Islet precursor cell (in vitro differentiated cells): ENCODE measurements at places on chromosomes 13 and 19.

- no peak for DNase-seq
Observed at GRCh38 chr13:95902741-95903140, 150.5 kb downstream of the UGGT2 start.

GRCh38 chr13:57250472-57250871 is 83.5 kb downstream of the PRR20E start:
- DNase-seq = no peak

- DNase-seq = no peak
Observed at GRCh38 chr13:23934520-23934919, 37.2 kb upstream of the C1QTNF9B start.

- DNase-seq = no peak
Observed at GRCh38 chr19:49418511-49418910, 4.7 kb downstream of the PTH2 start.

GRCh38 chr13:93462151-93462550 is 235.5 kb downstream of the GPC6 start:
- DNase-seq = no peak

- no peak for DNase-seq
Observed at GRCh38 chr13:75938811-75939560, 302.9 kb downstream of the LMO7 start.

DNA sequence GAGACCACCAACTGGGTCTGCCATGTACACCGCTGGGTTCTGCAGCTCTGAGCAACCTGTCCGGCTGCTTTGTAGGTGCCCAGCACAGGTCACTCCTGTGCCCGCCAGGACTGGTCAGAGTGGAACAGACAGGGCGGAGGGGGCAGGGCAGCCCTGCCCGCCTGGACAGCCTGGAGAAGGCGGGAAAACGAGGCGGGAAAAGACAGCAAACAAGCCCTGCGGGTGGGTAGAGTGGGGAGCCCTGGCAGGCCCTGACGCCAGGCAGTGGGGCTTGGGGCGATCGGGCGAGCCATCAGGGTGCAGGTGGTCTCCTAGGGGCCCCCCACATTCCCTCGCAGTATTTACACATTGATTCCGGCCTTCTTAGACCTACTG is 533 bp upstream of the UHRF1 start:
- no peak for DNase-seq
